ENCODE measurements at places on chromosomes 2 and 18.

DNA sequence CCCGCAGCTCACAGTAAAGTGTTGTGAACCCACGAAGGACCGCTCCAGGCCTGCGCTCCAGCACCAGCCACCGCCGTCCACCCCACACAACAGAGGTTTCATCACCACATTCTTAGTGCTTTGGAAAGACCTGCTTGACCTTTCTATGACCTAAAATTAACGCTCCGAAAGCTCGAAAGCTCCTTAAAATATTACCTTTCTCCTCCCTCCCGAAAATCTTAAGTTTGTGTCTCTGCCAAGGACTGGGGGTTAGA, 149.2 kb downstream of the TWIST2 start:
- no peak for DNase-seq

DNA sequence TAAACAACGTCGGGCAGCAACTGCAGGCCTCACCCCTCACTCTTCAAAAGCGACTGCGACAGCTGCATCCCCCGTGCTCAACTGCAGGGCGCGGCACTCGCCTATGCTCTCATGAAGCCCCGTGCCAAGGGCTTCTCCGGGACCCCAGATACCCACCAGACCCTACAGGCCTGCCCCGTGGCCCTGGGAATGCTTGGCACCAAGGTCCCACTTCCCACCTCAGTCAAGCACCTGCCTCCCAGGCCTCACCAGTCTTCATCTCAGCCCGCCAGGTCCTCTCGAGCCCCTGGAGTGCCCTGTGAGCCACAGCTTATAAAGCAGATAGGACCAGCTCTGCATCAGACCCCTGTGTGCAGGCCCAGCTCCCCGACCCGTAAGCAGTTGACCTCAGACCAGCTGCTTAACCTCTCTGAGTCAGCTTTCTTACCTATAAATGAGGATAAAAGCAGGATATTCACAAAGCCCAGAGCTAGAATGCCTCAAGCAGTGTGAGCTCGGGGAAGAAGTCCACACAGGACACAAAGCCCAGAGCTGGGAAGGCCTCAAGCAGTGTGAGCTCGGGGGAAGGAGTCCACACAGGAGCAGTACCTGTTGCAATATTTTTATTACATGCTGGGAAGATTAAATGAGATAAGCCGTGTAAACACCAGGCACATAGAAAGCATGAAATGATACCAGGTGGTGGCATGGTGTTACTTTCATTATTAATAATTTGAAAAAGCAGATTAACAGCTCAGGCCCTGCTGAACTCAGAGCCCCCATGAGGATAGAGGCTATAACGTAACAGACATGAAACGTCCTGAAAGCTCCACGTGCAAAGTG, 96.9 kb downstream of the HDAC4 start:
- peak; percentile 46 for DNase-seq

DNA sequence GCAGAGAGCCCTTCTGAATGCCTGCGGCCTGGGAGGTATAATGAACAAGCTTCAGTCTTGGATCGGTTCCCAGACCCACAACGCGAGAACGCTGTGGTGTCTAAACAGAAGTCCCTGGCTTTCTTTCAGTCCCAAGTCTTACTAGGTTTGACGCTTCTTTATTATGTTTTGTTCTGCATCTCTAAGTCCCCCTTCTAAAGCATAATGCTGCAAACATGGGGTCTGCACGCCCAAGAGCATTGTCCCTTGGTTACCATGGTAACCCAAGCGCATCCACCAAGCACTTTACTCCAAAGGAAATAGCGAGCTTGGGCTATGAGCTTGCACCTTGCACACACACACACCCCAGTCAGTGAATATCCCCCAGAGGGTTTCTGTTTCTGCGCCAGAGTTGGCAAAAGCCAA, 193.7 kb downstream of the INO80D start:
- DNase-seq = no peak

DNA sequence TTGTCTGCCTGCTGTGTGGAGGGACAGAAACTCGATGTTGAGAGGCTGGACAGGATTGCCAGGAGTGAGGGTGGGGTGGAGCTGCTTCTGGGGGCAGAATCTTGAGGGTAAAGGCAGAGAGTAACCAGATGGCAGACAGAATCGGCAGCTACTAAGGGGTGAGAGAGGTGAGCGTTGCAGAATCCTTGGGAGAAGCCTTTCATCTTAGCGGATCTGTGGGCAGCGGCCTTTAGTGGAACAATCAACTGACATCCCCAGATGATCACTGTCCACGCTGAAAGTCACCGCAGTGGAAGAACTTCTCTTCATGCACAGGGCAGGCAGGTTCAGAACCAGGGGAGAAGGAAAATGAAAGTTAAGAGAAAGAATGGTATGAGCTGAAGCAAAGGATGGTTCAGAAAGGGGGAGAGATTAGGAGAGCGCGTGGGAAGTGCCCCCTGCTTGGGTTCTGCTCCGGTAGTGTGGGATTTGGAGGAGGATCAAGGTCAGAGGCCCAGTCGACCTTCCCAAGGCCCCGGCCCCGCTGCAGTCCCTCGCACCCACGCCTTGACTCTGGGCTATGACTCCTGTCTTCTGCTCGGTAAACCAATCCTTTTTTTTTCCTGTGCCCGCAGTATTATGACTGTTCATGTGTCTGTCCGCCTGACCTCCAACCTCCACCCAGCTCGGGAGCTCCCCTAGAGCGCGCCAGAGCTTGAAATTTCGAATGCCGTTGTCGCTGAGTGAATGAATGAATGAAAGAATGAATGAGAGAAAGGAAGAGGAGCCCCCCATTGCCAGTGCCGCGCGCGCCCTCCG, 584 bp downstream of the BOLA3 start:
- peak; percentile 75 for DNase-seq

DNA sequence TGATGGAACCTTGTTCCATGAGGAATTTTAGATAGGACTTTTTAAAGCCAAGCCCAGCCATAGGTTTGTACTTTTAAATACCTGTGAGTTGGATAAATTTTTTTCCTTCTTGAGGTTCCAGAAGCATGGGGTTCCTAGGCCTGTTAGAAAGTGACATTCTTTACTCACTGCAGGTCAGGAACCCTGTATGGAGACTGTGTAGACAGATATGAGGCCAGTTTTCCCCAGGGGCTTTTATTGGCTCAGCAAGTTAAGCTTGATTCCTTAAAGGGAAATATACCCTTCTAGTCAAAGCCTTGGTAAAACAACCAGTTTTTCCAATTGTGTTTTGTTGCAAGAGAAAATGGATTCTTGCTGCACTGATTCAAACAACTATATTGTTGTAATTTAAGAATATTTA, 38.4 kb upstream of the GMCL1 start:
- DNase-seq = no peak

GRCh38 chr2:170651624-170652325, 63.4 kb upstream of the SP5 start:
- DNase-seq = peak; percentile 22

- no peak for DNase-seq
These were observed 194.9 kb downstream of the CTIF start for GRCh38 chr18:48733643-48734253.

- DNase-seq = peak; percentile 46
These were observed 10.0 kb downstream of the RHOB start for GRCh38 chr2:20456636-20457426.

- DNase-seq = no peak
These were observed 290.9 kb upstream of the SIX2 start for GRCh38 chr2:45300026-45300750.

GRCh38 chr18:62797329-62797728, 82.0 kb downstream of the PHLPP1 start:
- DNase-seq = no peak

DNA sequence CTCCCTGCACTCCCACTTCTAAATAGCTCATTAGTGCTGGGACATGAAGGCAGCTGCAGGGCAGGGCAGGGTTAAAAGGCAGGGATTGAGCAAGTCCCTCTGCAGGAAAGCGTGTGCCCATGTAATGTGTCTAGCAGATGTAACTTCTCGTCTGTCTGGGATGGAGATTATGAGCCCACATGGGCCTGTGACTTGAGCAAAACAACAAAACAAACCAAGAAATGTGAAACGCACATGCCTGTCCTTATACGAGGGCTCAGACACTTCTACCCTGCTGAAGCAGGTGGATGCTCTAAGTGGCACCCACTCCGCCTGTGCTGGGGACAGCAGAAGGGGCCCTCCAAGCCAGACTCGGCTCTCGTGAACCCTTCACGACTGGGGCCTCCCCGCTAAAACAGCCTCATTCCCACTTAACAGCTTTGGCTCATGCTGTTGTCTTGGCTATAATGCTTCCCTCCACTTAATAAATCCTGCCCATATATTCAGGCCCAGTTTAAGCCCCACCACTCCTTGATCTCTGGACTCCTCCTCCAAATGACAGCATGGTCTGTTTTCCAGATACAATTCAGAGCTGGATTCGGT, 40.9 kb downstream of the TMEM247 start:
- no peak for DNase-seq

DNA sequence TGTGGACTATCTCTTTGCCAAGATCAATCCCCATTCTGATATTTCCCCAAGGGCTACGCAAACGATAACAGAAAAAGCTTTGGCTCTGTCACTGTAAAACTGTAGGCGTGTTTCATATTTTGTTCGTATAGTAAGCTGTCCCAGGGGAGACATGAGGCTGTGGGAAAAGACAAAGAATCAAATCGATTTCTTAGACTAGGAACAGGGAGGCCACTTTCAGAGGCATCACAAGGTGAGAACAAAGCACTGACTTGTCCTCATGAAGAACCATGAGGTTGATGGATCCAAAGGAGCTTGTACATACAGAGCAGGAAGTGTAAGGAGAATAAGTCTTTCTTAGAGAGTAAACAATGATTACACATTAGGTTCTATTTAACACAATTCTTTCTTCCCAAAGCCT, 255.7 kb downstream of the HNMT start:
- no peak for DNase-seq
